ENCODE measurements at places on chromosomes 2 and 18.

DNA sequence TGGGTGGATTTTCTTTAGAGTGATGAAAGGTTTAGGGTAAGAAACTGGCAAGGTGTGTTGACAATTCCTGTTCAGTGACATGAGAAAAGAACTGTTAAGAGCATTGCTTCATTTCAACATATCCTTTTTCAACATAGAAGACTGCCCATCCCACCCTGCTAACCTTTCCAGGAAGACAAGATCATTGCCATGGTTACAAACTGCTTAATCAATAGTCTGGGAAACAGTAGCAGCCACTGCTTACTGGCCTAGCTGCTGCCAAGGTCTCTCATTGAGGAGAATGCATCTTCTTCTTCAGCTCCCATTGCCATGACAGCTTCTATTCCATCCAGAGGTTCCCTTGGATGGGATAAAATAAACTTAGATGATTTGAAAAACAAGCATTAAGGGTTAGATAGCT lies 212.1 kb downstream of the LRRTM1 start:
- no peak for DNase-seq

- DNase-seq = no peak
Observed at GRCh38 chr2:28370354-28370753, 22.3 kb upstream of the FOSL2 start.

GRCh38 chr2:239188536-239188935 lies 212.3 kb downstream of the HDAC4 start:
- no peak for DNase-seq

- peak; percentile 24 for DNase-seq
Observed at GRCh38 chr2:45904946-45905631, 253.6 kb downstream of the PRKCE start.

DNA sequence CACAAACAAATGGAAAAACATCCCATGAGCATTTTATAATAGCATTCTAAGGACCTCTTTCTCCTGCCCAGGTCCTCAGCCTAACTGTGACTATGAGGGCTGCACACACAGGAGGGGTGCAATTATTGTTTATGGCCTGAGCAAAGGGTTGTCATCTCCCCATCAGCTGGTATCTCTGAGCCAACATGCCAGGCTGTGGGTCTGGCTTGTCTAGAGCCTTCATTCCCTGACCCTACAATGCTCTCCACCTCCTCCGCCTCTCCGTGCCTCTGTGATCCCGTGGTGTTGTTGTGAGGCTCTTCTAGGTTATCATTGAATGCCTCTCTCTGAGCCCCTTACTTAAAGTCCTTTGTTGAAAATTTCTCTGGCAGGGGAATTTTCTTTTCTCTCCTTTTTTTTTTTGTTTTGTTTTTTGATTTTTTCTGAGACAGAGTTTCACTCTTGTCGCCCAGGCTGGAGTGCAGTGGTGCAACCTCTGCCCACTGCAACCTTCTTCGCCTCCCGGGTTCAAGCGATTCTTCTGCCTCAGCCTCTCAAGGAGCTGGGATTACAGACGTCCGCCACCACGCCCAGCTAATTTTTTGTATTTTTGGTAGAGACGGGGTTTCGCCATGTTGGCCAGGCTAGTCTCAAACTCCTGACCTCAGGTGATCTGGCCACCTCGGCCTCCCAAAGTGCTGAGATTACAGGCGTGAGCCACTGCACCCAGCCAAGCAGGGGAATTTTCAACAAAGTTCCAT lies 126.4 kb downstream of the SMAD7 start:
- DNase-seq = no peak

DNA sequence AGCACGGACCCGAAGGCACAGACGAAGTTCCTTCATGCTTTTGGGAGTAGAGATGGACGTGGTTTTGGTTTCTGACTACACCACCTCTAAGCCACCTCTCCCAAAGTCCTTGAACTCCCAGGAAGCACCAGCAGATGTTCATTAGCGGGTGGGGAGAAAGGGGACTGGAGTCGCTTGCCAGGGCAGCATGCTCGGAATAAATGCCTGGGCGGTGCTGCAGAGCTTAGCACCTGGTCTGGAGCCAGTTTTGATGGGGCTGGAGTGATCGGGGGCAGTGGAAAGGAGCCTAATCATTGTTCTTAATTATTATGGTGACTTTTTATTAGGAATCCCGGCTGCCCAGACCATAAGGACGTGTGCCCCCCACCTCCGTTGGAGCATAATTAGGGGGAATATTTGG lies 220.8 kb downstream of the TFCP2L1 start:
- DNase-seq = peak; percentile 90

GRCh38 chr2:69469375-69469774 lies 32.1 kb upstream of the NFU1 start:
- no peak for DNase-seq

- no peak for DNase-seq
Observed at GRCh38 chr2:70141902-70142589, 48.8 kb downstream of the C2orf42 start.

- DNase-seq = no peak
Observed at GRCh38 chr18:5173646-5174045, 23.4 kb downstream of the AKAIN1 start.

GRCh38 chr2:230636684-230637271 lies 75.9 kb upstream of the CAB39 start:
- DNase-seq = no peak

DNA sequence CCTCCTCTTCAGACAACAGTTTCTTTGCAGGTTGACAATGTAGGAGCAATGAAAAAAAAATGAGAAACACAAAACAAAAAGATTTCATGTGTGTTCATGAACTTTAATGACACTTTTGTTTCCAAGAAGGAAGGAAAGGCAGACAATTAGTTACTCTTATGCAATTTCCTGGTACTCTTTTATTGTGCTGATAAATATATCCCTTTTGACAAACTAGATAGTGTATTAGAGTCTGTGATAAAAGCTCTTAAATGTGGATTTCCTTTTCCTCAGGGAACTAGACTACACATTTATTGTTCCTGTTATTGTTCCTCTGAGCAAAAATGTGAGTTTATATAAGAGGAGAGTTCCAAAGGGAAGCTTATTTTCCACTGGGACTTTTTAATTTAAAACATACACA lies 188.7 kb upstream of the NRXN1 start:
- no peak for DNase-seq

DNA sequence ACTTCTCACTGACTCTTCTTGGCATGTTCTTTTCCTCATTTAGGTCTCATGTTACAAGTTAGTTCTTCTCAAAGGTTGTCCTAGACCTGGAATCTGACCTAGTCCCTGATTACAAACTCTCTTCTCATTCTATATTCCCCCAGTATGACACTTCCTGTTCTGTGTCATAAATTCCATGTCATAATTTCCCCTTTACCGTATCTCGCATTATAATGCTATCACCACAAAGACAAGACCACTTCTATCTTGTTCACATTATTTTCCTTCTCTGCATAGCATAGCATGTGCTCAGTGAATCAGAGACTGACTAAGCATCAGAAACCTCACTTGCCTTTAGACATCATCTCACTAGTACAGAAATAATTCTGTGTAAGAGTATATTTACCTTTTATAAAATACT lies 63.6 kb upstream of the CAVIN2 start:
- no peak for DNase-seq

DNA sequence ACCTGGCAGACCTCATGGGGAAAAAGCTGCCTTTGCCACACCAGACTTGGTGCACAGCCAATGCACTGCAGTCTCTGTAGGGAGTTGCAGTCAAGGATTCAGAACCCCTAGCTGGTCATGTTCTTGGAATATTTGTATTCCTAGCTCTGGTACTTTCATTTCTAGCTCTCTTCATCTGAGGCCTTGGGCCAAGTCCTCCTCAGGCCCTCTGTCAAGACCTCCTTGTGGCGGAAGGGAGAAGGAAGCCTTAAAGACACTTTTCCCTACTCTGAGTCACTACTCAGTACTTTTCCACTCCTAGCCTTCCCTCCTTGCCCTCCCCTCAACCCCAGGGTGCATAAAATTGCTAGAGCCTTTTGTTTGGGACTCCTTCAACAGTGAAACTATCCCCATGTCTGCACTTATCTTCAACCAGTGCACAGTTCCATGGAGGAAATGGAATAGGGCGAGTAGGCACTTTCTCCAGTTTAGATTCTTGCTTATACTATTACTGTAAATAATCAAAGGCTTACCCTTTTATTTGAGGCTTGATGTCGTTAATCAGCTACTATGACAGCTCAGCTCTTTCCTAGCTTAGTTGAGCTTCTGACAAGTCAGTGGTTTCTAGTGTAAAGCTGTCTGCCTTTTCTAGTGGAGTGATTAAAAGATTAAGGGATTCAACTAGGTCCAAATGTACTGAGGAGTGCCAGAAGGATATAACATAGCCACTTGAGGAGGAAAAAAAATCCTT lies 15.8 kb downstream of the M1AP start:
- DNase-seq = no peak

- DNase-seq = no peak
Observed at GRCh38 chr2:240441993-240442411, 6.5 kb downstream of the GPC1 start.

DNA sequence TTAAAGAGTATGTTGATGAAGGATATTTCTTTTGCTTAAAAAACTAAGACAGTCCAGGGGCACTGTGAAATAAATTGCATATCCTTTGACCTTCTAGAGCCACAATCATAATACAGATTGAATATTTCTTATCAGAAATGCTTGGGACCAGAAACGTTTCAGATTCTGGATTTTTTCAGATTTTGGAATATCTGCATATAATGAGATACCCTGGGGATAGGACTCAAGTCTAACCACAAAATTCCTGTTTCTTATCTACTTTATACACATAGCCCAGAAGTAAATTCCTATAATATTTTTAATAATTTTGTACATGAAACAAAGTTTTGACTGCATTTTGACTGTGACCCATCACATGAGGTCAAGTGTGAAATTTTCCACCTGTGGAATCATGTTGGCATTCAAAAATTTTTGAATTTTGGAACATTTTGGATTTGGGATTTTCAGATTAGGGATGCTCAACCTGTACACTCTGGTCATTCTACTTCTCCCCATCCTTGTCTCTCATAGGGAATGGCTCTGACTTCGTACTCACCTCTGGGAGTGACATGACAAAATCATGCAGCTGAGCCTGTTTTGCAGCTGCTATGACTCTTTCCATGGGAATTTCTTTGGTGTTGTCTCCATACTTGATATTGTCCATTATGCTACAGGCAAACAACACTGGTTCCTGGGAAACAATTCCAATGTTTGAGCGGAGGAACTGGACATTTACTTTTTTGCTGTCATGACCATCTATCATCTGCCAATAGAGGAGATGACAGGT lies 25.7 kb downstream of the G6PC2 start:
- DNase-seq = no peak

GRCh38 chr2:240618776-240619175 lies 6.5 kb upstream of the GPR35 start:
- no peak for DNase-seq

GRCh38 chr2:134275058-134275862 lies 21.4 kb downstream of the MGAT5 start:
- DNase-seq = no peak

DNA sequence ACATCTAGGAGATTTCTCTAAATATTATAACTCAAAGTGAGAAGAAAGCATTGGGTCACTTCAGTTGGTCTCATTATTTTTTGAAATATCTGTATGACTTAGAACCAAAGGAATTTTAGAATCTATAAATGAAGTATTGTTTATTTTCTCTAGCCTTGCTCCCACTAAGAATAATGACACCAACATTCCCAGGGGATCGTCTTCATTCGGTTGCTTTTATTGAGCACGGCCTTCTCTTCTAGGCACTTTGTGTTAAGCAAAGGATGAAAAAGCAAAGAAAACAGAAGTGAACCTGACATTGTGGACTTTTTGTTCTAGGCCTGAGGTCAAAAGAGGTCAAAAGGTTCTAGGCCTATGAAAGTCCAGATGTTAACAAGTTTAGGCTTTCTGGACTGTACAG lies 231.9 kb downstream of the GALR1 start:
- DNase-seq = no peak

GRCh38 chr2:200442471-200442870 lies 67.4 kb downstream of the KCTD18 start:
- DNase-seq = no peak

DNA sequence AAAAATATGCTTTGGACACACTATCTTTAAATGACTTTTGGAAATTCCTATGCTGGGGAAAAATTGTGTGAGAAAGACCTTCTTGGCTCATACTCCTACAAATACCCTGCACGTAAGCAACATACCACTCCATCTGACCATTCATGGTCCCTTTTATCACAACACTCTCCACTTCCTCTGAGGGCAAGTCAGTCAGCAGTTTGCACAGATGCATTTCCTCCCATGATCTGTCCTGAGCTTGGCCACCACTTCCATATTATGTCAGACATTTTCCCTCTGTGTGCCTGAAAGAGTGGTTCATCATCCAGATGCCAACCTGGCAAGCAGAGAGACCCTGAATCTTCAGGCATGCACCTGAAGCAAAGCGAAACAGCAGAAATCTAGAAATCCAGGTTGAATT lies 16.1 kb upstream of the REG3G start:
- DNase-seq = no peak

DNA sequence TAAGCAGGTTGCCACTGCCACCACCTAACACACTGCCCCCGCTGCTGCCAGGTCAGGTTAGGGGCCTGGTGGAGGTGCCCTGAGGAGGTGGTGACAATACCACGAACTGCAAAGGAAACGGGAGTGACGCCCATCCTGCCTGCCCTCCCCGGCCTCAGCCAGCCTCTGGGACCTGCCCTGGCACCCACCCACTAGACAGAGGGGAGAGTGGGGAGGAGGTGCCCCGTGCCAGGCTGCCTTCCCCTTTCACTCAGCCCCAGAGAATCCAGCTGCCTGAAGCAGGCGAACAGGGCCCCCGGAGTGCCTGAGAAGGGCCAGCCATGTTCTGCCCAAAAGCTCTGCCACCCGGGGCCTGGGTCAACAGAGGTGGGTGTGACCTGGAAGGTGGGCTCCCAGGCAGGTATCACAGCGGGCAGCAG lies 44.5 kb upstream of the FOSL2 start:
- no peak for DNase-seq

DNA sequence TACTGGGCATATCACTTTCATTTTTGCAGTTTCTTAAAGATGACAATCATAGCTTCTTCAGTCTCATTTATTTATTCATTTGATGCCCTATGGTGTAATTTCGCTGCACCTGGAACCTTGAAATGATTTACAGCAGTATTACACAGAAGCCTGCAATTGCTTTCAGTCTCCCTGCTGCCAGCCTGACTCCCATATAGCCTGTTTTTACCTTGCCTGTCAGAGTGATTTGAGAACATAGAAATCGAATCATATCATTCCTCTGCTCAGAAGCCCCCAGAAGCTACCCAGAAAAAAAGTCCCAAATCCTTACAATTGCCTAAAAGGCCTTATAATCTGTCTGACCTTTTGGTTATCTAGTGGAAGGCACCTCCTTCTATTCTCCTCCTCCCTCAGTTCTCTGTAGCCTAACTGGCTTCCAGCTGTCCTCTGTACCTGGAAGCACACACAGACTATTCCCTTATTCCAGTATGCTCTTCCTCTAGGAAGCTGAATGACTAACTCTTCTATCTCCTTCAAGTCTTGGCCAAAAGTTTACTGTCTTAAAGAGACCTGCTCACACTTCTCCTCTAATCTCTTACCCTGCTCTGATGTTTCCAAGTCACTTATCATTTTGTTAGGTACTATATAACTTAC lies 12.6 kb downstream of the SCN3A start:
- no peak for DNase-seq

DNA sequence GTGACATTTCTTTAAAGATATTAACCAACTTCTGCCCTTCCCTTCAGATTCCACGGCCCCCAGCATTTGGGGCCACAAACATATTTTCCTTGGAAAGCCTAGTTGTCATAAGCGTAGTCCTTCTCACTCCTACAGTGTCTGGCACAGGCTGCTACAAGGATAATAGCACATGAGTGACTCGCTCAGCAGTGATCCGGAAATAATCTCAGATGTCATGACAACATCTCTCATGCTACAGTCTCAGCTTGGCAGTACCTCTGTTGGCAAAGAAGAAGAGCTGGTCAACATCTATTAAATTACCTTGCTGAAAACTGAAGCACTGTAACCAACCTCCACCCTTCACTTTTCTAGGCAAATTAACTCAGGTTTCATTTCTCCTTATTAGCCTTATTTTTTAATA lies 351.7 kb downstream of the RAD51AP2 start:
- DNase-seq = no peak
